ENCODE measurements at places on chromosomes 16 and 17.

DNA sequence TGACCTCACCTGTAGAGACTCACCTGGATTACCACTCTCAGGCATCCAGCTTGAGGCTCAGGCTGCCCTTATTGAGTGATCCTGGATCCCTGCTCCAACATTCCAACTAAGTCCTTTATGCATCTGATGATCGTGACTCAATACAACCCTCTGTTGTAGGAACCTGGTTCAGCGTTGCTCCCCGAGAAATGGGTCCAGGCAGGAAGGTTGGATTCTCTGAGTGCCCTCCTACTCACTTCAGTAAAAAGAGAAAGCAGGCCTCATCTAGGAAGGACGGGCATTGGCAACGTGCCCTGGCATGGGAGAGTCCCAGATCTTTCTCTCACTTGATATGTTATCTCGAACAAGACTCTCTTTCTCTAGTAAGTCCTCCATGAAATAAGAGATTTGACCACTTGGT, at the start of gene OR3A1:
Gene OR3A1, minus strand, starts transcription at position 101 of the 400 bp plus-strand sequence. CDS start 5,778 bp downstream, outside the sequence.
- DNase-seq, result no peak

DNA sequence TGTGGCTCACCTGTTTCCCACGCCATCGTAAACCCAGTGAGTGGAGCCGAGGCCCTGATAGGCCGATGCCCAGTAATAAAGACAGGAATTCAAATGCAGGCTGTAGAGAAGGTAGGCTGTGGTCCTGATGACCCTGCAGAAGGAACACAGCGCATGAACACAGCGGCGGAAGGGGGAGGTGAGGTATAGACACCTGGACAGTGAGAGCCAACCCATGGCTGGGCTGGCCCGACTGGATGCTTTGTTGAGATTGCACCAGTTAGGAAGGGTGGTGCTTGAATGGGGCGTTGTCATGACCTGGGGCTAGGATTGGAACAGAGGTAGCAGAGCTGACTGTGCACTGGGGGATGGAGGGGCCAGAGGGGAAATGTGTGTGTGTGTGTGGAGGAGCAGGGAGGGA, 59.2 kb downstream of the CNGB1 start:
- no peak for DNase-seq

DNA sequence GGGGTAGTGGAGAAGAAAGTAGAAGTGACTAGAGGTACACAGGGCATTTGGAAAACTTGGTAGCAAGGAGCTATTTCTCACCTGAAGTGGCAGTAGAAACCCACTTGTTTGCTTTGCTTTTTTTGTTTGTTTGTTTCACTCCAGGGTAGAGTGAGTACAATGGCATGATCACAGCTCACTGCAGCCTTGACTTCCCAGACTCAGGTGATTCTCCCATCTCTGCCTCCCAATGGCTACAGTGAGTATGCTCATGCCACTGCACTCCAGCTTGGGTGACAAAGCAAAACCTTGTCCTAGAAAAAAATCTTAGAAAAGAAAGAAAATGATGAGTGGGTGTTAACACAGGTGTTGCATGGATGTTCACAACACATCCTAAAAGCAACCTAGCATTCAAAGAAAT, 40.4 kb downstream of the SCNN1G start:
- DNase-seq, result no peak

- DNase-seq, result no peak
These were observed 198.8 kb upstream of the CDH5 start for GRCh38 chr16:66167564-66168291.

DNA sequence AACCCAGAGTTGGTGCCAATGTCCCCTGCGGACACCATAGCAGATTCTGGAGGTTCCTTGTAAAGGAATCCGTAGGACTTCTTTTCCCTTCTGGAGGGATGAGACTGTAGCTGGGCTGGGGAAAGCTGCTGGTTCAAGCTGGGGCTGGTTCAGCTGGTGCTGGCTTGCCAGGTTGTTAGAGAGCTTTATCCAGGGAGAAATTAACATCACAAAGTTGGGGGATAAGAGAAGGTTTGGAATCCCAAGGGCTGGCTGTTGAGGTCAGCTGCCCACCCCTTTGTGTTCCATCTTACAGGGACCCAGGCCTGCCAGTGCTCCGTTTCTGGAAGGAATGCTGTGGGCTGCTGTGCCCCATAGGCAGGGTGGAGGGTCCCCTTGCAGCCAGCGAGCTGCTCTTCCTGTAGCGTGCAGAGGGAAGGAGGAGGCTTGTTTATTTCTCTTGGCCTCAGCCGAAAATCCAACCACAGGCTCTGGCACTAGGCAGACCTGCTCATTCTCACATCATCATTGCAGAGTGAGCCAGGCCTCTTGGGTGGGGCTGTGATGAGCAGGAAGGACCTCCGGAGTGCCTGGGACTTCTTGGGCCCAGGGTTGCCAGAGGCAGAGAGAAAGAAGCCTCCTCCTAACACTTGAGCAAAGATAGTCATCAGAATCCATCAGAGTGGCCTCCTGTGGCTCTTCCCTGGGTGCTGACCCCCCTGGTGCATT, 251.1 kb downstream of the SEC14L1 start:
- DNase-seq, result no peak

DNA sequence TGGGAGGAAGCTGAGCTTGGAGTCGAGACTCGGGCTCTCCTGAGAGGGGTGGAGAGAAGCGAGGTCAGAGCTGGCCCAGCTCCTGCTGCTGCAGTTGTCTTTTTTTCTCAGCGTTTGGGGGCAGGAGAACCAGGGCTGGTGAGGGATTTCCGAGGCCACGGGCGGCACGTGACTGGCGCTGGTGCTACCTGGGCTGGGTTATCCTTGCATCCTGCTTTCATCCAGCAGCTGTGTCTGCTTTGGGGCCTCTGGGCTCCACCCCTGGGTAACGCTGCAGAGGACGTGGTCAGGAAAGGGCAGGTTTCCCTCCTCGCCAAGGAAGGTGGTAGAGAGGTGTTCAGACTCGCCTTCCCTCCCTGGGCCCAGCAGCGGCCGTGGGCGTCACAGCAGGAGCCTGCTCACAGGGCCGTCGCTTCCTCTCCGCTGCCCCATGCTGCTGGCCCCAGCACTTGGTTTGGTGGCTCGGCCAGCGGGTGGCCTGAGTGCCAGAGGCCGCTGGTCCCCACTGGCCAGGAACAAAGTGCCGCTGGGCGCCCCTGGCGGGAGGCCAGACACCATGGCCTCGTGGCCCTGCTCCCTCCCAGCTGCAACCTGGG, 22.5 kb downstream of the GSE1 start:
- DNase-seq, result no peak

- no peak for DNase-seq
These were observed 3.9 kb downstream of the CDH11 start for GRCh38 chr16:65117811-65118448.

GRCh38 chr17:8944748-8945147, 20.8 kb downstream of the PIK3R5 start:
- DNase-seq, result no peak

- DNase-seq, result no peak
These were observed 17.6 kb downstream of the CES1 start for GRCh38 chr16:55815320-55815719.

DNA sequence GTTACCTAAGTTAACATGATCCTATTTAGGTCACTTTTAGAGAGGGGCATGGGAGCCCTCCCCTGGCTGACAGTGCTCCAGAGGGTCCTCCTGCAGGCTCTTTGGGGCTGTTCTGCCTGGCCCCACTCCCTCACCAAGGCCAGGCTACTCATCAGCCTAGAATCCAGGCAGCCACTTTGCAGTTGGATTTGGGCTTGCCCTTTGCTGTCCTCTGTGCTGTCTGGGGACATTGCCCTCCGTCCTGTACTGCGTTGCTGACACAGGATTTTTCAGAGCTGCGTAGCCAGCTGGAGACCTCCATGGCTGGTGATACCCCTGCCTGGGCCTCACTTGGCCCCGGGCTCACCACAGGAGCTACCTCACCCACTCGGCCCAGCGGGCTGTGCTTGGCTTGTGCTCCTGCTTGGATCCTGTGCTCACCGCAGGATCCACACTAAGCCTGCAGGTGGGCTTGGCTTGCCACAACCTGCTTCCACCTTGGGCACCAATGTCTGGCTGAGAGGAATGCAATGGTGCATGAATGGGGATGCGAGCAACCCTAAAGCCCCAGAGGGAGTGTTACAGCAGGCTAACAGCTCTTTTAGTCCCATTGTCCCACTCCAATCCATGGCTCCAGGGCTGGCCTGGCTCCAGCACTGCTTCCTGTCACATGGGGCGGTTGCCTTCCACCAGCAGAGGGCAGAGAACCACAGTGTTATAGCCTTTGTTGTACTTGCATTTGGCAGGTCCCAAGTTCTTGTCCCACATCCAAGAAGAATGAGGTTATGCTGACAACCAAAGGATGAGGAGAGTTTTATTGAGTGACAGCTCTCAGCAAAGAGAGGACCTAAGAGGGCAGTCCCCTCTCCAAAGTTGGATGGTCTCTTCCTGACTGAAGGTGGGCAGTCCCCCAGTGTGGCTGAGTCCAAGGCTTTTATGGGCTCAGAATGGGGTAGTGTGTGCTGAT, 21.5 kb downstream of the CCL4 start:
- no peak for DNase-seq

- DNase-seq, result no peak
These were observed 91.5 kb downstream of the SNX11 start for GRCh38 chr17:48198950-48199541.
